ENCODE measurements at places on chromosomes 3 and 15.

- no peak for DNase-seq
Measured at GRCh38 chr3:190621927-190622326, 108.0 kb downstream of the IL1RAP start.

DNA sequence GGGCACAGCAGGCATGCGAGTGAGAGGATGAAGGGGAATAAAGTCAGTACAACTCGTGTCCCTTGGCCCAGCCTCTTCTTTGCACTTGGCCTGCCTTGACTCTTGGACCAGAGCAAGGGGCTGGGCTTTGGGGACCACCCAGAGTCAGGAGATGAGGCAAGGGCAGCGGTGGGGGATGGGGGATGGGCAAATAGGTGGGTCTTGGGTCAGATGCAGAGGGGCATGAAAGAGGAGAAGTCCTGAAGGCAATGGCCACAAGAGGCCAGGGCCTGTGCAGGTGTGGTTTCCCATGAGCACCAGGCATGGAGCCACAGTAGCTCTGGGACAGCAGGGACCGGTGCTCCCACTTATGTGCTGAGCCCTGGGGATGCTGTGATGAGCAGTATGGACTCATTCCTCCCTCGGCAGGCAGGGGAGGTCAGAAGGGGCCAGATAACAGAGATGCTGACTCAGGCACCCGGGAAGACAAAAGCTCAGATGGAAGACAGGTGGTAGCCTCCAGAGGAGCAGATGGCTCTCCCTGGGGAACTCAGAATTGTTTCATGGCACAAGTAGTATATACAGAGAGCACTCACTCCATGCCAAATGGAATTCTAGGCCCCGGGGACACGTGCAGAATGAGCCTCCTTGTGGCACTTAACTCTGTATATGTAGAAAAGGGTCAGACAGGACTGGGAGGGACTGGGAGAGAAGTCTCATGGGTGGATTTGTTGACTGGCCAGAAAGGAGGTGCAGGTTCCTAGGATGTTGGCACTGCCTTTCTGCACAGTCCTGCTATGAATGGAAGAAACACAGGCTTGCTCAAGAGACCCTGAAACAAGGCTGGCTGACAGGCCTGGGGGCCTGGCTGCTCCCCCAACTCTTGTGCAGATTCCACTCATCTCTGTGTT, 14.3 kb downstream of the ZBTB47 start:
- peak; percentile 6 for DNase-seq

DNA sequence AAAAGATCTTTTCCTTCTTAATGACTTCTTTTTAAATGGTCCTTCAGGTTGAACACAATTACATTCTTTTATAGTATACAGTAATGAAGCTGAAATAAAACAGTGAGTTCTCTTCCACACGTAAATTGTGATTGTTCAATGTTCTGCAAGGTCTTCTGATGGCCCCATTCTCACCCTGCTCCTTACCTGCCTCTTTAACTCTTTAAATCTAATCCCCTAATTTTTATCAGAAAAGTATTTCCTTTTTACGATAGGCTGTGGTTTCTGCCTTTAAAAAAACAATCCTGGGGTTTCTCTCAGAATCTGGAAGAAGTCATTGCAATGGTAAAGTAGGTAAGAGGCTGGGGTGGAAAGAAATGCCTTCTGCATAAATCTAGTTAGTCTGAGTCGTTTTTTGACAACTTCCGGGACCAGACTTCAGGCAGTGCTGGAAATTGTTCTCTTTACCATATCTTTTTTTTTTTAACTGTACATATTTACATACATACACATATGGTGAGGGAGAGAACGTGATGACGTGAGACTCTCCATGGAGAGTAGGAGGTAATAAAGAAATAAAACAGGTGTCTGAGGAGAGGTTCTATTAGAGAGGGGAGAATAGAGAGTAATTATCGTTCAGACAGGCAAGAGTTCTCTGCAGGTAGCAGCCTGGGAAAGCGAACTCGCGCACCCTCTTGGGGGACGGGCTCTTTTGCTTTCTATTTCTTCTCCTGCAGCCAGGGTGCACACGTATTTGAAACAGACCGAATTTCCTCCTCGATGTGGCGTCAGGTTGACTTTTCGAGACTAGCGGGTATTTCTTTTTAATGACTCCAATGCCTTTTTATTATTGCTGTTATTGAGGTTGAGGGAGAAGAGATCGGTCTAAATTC, at the start of gene SIDT1:
SIDT1 (plus strand) TSS at position 730 of the 872 bp plus-strand sequence. CDS start 467 bp downstream, outside the sequence.
- peak; percentile 79 for DNase-seq

GRCh38 chr3:190345878-190346277, 23.6 kb upstream of the CLDN1 start:
- no peak for DNase-seq

DNA sequence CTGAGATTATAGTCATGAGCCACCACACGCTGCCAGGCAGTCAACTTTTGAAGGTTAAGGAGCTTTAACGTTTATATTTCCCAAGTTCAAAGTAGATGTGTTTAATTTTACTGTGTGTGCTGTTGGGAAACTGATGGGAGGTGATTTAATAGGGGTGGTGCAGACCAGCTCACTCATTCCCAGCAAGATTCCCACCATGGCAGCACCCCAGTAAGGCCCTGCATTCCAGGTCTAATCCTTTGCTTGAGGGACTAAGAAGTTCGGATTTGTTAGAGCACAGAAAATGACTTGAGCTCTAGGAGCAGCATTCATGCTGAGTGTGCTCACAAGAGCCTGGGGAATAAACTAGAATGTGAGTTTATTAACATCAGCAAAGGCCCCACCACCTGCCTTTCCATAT, 25.2 kb downstream of the TSEN2 start:
- no peak for DNase-seq

DNA sequence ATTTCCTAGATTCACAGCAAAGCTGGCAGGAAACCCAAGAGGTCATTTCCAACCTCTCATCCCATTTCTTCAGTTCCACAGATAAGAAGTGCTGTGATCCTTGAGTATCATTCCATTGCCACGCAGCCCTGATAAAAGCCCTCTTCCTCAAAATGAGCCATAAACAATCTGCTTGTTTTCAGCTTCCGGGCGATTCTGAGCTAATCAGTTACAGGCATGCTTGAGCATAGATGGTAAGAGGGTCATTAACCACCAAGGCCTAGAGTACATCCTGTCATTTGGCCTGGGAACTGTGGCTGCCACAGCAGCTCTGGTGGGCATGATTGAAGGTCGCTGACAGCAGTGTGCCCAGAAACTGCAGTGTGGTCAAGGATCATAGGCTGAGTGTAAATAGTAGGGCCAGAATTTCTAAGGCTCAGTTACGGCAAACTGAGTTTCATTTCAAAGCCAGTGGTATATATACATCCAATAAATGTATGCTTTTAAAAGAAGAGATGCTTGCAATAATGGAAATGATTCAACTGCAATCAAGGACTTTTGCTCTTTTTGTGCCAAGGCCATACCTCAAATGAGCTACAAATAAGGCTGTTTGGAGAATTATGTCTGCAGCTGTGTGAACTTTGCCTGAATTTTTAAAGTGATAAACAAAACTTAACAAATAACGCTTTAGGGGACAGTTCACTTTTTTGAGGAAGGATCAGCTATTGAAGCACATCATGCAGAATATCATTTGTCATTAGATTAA, 47.3 kb downstream of the P3H2 start:
- DNase-seq, result no peak

GRCh38 chr3:170528726-170529125, 57.1 kb downstream of the SLC7A14 start:
- no peak for DNase-seq

GRCh38 chr3:139560411-139560810, 20.9 kb upstream of the RBP1 start:
- no peak for DNase-seq

GRCh38 chr3:73404435-73404834, 220.3 kb downstream of the PDZRN3 start:
- DNase-seq, result no peak

DNA sequence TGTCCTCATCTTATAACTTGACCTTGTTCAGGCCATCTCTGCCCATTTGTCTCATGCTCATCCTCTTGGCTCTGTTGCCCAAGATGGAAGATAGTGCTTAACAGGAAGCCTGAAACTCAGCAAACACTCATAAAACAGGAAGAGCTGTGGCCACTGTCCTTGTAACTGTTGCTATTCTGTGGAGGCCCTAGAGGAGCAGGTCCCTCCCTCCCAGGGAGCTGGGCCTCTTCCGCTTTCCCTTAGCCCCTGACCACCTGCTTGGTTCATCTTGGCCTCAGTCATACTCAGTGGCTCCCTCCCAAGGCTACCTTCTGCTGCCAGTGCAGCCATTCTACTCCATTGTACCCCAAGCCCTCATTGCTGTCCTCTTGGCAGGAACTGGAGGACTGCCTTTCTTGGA, 3.5 kb downstream of the MAPKAPK3 start:
- peak; percentile 53 for DNase-seq

- DNase-seq, result no peak
Measured at GRCh38 chr3:114128231-114128630, 50.6 kb downstream of the DRD3 start.

GRCh38 chr15:89396723-89397652, 62.4 kb upstream of the POLG start:
- DNase-seq, result no peak

GRCh38 chr3:102643546-102643945, 208.7 kb downstream of the ZPLD1 start:
- no peak for DNase-seq

GRCh38 chr15:41985236-41986160, 13.1 kb upstream of the EHD4 start:
- DNase-seq, result no peak

GRCh38 chr3:194082743-194083636, 53.0 kb upstream of the HES1 start:
- no peak for DNase-seq

- DNase-seq, result peak; percentile 46
Measured at GRCh38 chr3:124467980-124468902, 262.0 kb upstream of the UMPS start.

- DNase-seq, result no peak
Measured at GRCh38 chr15:29887721-29888120, 65.5 kb upstream of the TJP1 start.

DNA sequence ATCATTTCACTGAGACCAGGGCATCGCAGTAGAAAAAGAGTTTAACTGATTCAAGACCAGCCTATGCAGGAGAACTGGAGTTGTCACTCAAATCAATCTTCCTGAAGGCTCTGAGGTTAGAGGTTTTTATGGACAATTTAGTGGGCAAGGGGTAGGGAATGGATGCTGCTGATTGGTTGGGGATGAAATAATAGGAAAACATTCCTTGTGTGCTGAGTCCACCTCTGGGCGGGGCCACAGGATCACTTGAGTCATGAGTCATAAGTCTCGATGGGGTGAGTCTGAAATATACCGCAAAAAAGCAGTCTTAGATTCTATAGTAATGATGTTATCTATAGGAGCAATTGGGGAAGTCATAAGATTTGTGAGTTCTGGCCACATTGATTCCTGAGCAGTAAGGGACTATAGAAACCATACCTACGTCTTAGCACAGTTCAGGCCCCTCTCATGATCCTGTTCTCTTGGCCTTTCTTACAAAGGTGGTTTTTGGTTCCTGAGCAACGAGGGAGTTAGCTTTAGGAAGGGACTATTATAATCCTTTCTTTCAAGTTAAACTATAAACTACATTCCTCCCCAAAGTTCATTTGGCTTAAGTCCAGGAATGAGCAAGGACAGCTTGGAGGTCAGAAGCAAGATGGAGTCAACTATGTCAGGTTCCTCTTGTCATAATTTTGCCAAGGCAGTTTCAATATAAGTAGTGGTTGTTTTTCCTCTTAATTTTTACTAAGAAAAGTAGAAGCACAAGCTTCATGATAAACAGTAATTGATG, 2.7 kb upstream of the OPA1 start:
- DNase-seq, result no peak

DNA sequence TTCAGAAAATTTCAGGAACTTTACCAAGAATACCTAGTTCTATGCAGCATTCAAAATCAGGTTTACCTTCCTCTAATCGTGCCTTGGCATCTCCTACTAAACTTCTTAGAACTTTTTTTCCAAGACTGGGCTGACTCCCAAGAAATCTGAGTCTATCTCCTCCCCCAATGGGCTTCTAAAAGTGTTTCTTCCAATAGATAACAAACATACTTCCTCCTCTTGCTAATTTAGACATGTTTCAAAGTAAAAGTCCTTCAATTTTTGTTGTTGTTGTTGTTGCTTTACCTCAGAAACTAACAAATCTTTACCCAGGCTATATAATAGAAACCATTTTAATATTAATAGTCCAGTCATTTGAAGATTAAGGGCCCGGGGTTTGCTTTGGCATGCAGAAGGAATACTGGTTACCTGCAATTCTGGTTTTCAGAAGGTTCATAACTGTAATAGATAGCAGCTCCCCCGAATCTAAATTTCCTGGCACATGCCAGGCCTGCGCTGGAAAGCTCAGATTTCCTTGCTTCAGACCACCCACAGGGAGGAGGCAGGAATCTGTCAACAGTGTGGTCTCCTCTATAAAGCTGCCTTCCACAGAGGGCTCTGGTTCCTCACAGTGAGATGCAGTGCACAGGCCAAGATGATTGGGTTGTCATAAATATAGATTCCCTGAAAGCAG, 188.7 kb downstream of the THRB start:
- DNase-seq, result no peak

GRCh38 chr15:52785672-52786406, 4.3 kb downstream of the ONECUT1 start:
- no peak for DNase-seq

- no peak for DNase-seq
Measured at GRCh38 chr3:59885101-59885500, 835.3 kb upstream of the CFAP20DC start.

Data from activated CD4-positive, alpha-beta memory T cell treated with anti-CD3 and anti-CD28 coated beads for 36 hours (primary cell).